ENCODE measurements at places on chromosomes 6 and 20.

DNA sequence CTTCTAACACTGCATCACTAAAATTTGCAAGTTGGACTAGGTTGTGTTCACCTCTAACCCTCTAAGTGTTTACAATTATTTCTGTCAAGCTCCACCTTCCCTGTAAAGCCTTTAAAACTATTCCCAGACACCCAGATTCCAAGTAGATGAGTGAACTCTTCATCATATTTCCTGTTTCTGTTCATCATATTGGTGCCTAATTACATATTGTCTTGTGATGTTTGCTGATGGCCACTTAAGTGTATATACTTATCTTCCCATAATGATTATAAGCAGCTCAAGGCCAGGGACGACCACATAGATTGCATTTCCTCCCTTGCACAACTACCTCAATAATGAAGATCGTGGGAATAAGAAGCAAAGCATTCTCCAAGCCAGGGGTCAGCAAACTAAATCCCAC is 16.8 kb downstream of the TNFRSF21 start:
- DNase-seq = no peak

DNA sequence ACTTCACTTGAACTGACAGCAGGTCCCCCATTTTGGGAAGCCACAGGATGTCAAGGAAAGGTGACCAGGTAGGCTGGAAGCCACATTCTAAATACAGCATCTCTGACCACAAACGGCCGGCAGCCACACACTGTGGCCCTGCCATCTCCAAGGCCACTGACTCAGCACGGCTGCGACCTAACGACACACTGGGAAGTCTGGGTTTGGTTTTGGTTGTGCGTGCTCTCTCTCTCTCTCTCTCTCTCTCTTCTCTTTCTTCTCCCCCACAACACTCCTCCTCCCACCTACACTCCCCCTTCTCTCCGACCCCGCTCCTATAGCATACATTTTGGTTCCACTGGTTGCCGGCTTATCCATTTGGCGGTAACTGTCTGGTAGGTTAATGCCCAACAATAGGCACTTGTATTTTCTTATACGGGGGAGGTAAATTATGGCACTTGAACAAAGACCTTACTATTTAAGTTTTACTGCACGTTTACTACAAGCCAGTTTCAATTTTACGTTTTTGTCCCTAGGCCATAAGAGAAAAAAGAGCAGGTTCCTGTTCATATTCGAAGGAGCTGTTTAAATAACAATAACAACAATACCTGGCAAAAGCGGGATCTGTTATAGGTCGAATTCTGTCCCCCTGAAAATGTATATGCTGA is 103.6 kb downstream of the GMDS start:
- no peak for DNase-seq

DNA sequence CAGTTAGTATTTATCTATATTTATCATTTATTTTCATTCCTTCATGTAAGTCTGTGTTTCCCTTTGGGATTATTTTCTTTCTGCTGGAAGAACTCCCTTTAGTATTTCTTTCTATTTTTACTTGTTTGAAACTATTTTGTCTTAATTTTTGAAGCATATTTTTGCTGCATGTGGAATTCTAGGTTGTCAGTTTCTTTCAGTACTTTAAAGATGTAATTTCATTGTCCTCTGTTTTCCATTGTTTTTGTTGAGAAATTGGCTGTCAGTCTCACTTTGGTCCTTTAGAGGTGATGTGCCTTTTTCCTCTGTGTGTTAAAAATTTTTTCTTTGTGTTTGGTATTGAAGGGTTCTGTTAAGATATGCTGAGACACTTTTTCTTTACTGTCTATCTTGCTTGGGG is 17.1 kb downstream of the RNF182 start:
- DNase-seq = no peak

- DNase-seq = no peak
These were observed 19.8 kb downstream of the FKBP5 start for GRCh38 chr6:35668744-35669450.

DNA sequence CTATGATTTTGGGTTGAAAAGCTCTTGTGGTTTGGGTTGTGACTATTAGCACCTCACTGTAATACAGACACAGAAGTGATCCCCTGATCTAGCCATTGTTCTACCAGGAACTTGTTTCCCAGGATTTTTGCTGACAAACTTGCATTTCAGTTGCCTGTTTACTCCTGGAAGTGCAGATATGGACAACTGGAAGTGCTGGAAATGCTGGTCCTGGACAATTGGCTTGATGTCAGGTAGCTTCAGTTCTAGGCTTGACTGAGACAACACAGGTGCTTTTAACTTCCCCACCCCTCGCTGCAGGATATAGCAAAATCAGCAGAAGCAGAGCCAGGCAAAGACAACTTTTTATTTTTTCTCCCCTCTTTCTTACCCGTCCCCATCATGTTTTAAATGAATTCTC is 27.1 kb upstream of the FBXO30 start:
- DNase-seq = no peak

- DNase-seq = no peak
These were observed 58.1 kb upstream of the SHLD1 start for GRCh38 chr20:5691918-5692618.

DNA sequence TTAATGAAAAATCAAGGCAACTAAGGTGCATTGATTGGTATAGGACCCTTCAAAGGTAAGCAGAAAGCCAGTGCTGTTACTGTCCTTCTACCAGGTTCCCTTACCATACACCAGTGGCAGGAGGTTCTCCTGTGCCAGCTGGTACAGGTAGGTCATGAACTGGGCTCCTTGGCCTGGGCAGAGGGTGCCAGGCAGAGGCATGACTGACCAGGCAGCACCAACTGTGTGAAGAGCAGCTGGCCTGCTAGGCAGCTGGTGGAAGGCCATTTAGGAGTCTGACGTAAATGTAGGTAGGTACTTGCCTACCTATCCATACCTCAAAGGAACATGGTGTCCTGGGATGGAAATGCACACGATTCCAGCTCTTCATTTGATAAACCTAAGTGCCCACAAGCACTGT is 23.3 kb downstream of the PCNA start:
- no peak for DNase-seq

GRCh38 chr20:53929974-53930650 is 140.3 kb downstream of the BCAS1 start:
- DNase-seq = no peak

GRCh38 chr6:28734443-28734959 is 189.3 kb downstream of the TRIM27 start:
- DNase-seq = no peak

- no peak for DNase-seq
These were observed 45.5 kb upstream of the AFDN start for GRCh38 chr6:167781066-167781767.

DNA sequence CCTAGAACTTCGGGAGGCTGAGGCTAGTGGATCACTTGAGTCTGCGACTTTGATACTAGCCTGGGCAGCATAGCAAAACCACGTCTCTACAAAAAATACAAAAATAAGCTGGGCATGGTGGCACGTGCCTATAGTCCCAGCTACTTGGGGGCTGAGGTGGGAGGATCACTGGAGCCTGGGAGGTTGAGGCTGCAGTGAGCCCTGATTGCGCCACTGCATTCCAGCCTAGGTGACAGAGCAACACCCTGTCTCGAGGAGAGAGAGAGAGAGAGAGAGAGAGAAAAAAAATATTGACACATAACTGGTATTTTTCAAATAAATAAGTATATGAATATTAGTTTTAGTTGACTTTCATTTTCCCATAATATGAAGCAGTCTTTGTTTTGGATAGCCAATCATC is 222.2 kb downstream of the BTBD9 start:
- DNase-seq = no peak

- no peak for DNase-seq
These were observed 322.3 kb upstream of the SULF2 start for GRCh38 chr20:48107560-48107959.

- no peak for DNase-seq
These were observed 53.9 kb downstream of the AKAP12 start for GRCh38 chr6:151293688-151294016.

GRCh38 chr20:48877304-48877703 is 44.2 kb upstream of the ARFGEF2 start:
- DNase-seq = no peak

DNA sequence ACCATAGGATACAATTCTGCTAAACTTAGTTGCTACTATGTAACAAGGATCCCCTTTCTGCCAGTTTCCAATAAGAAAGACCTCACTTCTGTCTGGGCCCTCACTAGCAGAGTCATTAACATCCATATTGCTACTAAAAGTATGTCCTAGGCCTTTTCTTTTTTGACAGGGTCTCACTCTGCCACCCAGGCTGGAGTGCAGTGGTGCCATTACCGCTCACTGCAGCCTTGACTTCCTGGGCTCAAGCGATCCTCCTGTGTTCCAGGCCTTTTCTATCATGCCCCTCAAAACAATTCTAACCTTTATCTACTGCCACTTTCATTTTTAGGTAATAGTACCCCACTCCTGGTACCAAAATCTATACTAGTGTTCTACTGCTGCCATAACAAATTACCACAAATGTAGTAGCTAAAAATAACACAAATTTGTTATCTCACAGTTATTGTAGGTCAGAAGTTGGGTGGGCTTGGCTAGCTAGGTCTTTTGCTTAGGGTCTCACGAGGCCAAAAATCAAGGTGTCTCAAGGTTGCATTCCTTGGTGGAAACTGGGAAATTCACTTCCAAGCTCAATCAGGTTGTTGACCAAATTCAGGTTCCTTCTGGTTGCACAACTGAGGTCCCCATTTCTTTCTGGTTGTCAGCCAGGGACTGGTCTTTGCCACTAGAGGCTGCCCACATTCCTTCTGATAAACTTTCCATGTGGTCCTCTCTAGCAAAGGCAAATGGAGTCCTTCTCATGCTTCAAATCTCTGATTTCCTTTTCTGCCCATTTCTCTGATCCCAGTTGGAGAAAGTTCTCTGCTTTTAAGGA is 3.0 kb downstream of the CSNK2A1 start:
- DNase-seq = no peak
